GM12892 (cell line): ENCODE measurements at places on chromosomes 5 and 9.

- DNase-seq = no peak
These were observed 4.7 kb downstream of the FAM200C start for GRCh38 chr5:160395111-160395510.

DNA sequence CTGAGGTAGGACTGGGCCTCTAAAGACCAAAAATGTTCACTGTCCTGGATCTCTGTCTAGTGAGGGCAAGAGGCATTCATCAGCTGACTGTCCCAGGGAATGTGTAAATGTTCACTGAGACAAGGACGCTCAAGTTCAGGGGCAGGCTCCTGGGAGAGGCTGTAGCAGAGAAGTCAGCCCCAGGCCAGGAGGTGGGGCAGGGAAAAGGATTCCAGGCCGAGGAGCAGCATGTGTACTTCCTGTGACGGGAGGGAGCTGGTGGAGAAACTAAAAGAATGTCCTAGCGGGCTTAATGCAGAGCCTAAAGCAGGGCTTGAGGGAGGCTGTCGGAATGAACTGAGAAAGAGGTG, 205.8 kb downstream of the GABBR2 start:
- DNase-seq = no peak

DNA sequence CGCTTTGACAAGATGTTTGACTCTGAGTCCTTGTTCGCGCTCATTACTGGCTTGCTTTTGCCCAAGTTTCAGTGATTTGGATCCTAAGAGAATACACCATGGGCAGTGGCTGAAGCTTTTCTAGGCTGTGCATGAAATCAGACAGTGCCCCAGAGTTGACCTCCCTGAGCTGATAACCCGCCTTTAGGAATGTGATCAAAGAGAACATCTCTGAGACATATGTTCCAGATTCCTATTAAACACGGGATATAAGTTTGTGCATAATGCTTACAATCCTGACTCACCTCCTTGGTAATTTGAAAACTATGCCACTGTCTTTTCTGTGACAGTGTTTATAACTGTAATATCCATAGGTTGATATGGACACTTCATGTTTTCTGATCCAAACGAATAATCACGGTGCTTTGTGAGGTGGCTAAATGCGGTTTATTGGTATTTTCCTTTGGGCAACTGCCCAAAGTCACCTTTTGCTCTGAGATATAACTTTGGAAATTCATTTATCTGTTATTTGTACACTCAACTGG, 732.9 kb downstream of the MTRR start:
- DNase-seq = no peak

DNA sequence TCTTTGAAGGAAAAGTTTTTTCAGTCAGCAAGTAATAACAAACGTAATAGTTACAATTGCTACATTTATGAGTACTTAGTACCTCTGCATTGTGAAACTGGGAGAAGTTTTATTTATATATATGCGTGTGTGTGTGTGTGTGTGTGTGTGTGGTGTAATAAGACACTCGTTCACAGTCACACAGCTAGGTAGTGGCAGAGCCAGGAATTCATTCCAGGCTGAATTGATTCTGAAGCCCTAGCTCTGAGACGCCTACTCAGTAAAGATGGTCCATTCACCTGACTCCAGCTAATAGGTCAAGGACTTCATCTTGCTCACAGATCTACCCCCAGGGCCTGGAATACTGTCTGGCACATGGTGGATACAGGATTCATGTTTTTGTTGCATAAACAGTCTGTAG, 13.6 kb upstream of the CAST start:
- DNase-seq = no peak

- DNase-seq = peak; percentile 19
These were observed 500 bp upstream of the GNAQ start for GRCh38 chr9:78031893-78032729.

- no peak for DNase-seq
These were observed 9.8 kb downstream of the PIK3R1 start for GRCh38 chr5:68225188-68225910.

- no peak for DNase-seq
These were observed 13.4 kb downstream of the ADAM19 start for GRCh38 chr5:157562111-157562581.

GRCh38 chr9:15157381-15157780, 149.6 kb downstream of the TTC39B start:
- no peak for DNase-seq

DNA sequence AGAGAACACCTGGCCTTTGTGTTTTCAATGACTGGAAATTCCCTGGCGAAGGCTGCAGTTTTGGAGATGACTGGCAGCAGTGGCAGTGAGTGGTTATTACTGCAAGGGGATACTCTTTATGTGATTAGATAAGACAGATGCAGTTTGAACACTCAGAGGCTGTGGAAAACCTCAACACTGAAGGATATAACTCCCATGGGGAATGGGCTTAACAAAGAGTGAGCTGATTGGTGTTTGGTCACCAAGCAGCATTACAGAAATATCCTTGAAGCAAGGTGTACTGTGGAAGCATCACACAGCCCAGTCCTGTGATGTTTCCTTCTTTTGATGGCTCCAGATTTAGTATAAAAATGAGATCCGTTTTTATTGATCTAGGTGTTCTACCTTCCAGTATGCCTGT, 490.7 kb upstream of the PTPRD start:
- no peak for DNase-seq
